ENCODE measurements at places on chromosomes 13 and 19. TPM values are rescaled to one million over a fixed set of nuclear protein-coding genes. Genes with fewer than 3 reads are reported as not detected.

The ZNF784 gene
- 5.3 TPM for total RNA-seq

DNA sequence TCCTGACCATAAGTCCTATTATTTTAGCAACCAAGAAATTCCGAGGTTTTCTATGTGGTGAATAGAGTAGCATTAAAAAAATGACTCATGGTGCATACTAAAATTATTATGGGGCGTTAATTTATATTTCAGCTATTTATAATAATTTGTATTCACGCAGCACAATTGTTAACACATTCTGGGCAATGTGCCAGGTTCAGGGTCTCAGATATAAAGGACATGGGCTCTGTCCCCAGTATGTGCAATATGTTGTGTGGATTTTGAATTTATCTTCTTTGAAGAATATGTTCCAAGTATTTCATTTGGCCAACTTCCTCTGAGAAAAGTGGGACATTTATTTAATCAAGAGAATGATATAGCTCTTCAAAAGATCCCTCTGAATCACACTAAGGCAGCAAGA lies 1434.7 kb upstream of the PRR20A start:
- H3K4me3 ChIP-seq, result no peak overlapping the region
- no peak overlapping the region for H3K27ac ChIP-seq
- no peaks in the 10 kb centered on the region for H3K36me3 ChIP-seq
- no peaks in the 10 kb centered on the region for H3K27me3 ChIP-seq

DNA sequence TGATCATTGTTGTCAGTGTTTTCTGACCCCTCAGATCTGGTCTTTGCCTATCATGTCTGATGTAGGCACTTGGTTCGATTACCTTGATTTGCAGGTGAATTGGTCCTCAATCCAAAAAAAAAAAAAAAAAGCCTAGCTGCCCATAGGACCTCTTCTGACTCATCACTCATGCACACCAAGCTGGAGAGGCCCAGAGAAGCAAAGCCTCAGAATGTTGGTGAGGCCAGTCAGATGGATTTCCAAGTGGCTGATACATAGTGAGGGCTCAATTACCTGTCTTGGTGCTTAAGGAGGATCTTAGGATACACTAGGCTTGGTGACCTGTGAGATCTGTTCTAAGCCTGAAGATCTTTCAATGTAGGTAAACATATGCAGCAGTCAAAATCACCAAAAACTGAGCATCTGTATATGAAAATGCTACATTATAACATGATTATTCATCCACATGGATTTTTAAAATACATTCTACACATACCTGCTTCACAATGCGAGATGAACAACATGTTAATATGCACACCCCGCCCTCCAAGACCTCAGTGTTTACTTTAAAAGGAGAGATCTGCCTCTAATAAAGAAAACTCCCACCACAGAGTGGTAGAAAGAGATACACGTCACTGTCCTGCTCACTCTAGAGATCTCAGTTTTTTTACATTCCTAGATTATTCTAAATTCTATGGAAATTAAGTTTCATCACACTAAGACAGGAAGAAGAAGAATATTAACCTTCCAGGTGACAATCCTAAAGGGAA lies 79.9 kb upstream of the RAP2A start:
- H3K4me1 ChIP-seq, result no peaks in the 10 kb centered on the region
- no peak overlapping the region for H3K27ac ChIP-seq
- H3K27me3 ChIP-seq, result no peaks in the 10 kb centered on the region
- no peak overlapping the region for H3K4me3 ChIP-seq
- H3K36me3 ChIP-seq, result peaks cover 31% of the 10 kb centered on the region
- DNase-seq, result no peak

The FBXL3 gene
- total RNA-seq, result 39.5 TPM

- H3K27ac ChIP-seq, result no peak overlapping the region
- H3K36me3 ChIP-seq, result no peaks in the 10 kb centered on the region
Measured at GRCh38 chr13:97944396-97945029, 9.0 kb upstream of the IPO5 start.

GRCh38 chr13:112729408-112729807 lies 39.6 kb downstream of the ATP11A start:
- H3K27me3 ChIP-seq, result no peaks in the 10 kb centered on the region
- H3K4me3 ChIP-seq, result no peak overlapping the region
- DNase-seq, result peak; percentile 56
- no peaks in the 10 kb centered on the region for H3K36me3 ChIP-seq
- H3K4me1 ChIP-seq, result peaks cover 50% of the 10 kb centered on the region
- H3K27ac ChIP-seq, result peak overlapping the region; percentile 69

GRCh38 chr19:1424192-1424955 lies 13.8 kb upstream of the RPS15 start:
- H3K27me3 ChIP-seq, result no peaks in the 10 kb centered on the region
- peaks cover 8% of the 10 kb centered on the region for H3K4me1 ChIP-seq
- H3K4me3 ChIP-seq, result no peak overlapping the region
- peaks cover 84% of the 10 kb centered on the region for H3K36me3 ChIP-seq
- H3K27ac ChIP-seq, result no peak overlapping the region

DNA sequence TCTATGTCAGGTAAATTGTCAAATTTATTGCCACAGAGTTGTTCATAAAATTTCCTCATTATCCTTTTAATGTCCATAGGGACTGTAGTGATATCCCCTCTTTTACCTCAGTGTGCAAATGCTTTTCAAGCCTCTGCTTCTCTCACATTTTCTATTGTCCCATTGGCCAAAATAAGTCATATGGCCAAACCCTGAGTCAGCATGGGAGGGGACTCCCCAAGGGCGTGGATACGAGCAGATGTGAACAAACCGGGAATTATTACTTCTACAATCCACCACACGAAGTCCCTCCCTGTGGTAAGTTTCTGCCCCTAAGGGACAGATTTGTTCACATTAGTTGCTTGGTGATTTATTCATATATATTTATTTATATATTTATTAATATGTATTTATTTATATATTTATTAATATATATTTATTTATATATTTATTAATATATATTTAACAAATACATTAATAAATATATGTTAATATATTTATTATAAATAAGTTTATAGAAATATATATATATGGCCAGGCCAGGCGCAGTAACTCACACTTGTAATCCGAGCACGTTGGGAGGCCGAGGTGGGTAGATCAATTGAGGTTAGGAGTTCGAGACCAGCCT lies 20.1 kb upstream of the CAMSAP3 start:
- no peaks in the 10 kb centered on the region for H3K36me3 ChIP-seq
- H3K4me3 ChIP-seq, result no peak overlapping the region
- H3K27ac ChIP-seq, result no peak overlapping the region
- no peaks in the 10 kb centered on the region for H3K27me3 ChIP-seq
- H3K4me1 ChIP-seq, result no peaks in the 10 kb centered on the region
- DNase-seq, result no peak

- DNase-seq, result peak; percentile 54
- no peak overlapping the region for H3K4me3 ChIP-seq
- H3K27me3 ChIP-seq, result peaks cover 9% of the 10 kb centered on the region
- H3K36me3 ChIP-seq, result peaks cover 4% of the 10 kb centered on the region
Measured at GRCh38 chr19:1232652-1233072, 5.1 kb downstream of the CBARP start.

The GJB2 gene
- 1.3 TPM for total RNA-seq

The PSG11 gene
- 0.75 TPM for total RNA-seq

The SAMD1 gene
- 27.1 TPM for total RNA-seq

DNA sequence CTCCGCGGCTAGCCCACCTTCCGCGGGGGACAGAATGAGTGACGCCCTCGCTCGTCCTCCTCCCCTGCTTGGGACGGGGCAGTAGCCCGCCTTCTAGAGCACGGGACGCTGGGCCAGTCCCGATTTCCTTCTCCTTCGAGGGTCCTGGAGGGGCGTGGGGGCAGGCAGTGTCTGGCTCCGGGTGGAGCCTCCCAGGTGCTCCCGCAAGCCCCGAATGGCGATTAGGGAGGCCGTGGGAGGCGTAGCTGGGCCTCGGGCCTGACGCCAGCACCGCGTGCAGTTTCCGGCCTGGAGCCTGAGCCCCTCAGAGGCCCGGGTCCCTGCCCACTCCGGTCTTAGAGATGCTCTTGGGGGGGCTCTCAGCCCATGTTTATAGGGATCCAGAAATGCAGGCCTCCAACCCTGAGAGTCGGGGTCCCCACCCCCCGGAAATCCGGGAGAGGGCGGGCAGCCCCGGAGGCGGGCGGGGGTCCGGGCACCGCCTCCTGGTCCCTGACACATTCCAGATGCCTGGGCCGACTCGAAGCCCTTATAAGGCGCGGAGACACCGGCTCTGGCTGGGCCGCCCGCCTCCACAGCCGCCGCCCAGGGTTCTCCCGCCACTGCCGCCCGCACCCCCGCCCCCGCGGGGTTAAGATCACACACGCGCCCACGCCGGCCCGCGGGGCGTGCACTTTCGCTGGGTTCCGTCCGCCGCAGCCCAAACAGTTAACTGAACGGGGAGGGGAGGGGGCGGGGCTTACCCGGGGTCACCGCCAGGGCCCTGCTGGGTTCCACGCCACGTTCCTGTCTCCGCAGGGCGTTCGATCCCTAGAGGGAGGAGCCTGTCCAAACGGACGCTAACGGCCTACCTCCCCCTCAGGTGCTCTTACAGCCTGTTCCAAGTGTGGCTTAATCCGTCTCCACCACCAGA lies 1.5 kb downstream of the MYADM start:
- peaks cover 33% of the 10 kb centered on the region for H3K36me3 ChIP-seq
- H3K27ac ChIP-seq, result peak overlapping the region; percentile 96
- H3K4me1 ChIP-seq, result peaks cover 53% of the 10 kb centered on the region
- H3K27me3 ChIP-seq, result no peaks in the 10 kb centered on the region
- DNase-seq, result peak; percentile 95

All from muscle of leg (tissue), 16 donors.